Cortex of kidney (tissue), 1 donor: ENCODE measurements at places on chromosomes 2 and 18.

- DNase-seq = no peak
Observed at GRCh38 chr18:63559567-63560491, 17.7 kb downstream of the SERPINB12 start.

- DNase-seq = no peak
Observed at GRCh38 chr2:8684540-8684877, 2.7 kb downstream of the ID2 start.

GRCh38 chr18:79478484-79479115, 82.9 kb downstream of the NFATC1 start:
- no peak for DNase-seq

DNA sequence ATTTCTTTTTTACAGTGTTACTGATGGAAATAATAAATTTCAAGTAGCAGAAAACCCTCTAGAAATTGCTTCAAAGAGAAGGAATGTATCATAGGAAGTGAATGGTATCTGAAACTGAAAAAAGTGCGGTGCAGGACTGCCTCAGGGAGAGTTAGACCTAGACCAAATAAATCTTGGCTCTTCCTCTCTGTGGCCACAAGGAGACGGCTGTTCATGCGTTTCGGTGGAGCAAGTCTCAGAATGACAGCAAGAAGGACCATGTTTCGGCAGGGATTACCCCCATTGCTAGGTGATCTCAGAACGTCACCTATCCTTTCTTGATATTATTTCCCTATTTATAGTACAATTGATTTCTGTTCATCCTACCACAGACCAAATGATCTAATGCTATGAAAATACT, 522.3 kb downstream of the SOX11 start:
- DNase-seq = no peak

- no peak for DNase-seq
Observed at GRCh38 chr2:231357048-231357447, 38.5 kb upstream of the B3GNT7 start.

DNA sequence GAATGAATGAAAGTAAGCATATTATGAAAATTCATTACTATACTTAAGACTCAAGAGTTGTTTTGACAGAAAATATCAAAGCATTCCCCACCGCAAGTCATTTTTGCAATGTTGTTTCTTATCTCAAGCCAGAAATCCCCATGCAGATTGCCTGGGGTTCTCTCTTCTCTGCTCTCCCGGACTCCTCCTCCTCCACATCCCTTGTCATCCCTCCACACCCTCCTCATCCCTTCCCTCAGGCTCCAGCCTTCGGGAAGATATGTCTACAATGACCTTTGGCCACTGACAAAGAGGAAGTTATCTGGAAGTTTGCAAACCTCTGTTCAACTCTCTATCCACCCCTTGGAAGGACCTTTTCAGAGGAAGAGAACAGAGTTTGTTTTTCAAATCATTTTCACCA, 11.9 kb downstream of the TFCP2L1 start:
- DNase-seq = no peak

DNA sequence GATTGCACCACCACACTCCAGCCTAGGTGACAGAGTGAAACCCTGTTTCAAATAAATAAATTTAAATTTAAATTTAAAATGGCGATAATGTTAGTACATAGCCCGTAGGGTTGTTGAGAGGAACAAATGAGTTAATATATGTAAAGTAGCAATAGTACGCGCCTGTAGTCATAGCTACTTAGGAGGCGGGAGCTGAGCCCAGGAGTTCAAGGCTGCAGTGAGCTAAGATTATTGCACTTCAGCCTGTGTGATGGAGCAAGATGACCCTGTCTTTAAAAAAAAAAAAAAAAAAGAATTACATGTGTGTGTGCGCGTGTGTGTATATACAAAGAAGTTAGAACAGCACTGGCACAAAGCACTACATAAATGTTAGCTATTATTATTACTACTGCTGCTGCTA, 117.4 kb upstream of the ARL5A start:
- no peak for DNase-seq

GRCh38 chr2:9206991-9207640, 504 bp downstream of the ASAP2 start:
- DNase-seq = no peak

DNA sequence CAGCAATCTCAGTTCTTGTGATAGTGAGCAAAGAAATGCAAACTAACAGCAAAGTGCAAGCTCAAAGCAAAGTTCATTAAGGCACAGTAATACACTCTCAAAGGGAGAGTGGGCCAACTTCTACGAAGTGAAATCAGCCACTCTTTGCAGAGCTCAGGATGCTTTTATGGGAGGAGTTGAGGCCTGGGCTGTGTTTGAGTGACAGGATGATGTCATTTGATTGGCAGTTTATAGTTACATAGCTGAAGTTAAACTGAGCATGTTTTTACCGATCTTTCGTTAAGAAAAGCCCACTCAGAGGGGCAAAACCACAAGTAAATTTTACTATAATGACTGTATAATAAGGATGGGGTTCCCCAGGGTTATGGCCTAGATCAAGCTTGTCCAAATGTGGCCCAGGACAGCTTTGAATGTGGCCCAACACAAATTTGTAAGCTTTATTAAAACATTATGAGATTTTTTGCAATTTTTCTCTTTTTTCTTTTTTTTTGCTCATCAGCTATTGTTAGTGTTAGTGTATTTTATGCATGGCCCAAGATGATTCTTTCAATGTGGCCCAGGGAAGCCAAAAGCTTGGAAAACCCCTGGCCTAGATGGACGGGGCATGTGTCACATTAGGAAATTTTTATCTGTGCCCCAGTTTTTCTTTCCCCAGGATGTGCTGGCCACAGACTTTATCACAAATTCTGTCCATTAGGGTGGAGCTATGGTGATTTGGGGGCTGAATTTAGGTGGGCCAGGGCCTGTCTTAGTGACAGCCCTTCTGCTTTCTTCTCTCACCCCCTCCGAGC, 8.3 kb upstream of the DNAH7 start:
- DNase-seq = no peak

DNA sequence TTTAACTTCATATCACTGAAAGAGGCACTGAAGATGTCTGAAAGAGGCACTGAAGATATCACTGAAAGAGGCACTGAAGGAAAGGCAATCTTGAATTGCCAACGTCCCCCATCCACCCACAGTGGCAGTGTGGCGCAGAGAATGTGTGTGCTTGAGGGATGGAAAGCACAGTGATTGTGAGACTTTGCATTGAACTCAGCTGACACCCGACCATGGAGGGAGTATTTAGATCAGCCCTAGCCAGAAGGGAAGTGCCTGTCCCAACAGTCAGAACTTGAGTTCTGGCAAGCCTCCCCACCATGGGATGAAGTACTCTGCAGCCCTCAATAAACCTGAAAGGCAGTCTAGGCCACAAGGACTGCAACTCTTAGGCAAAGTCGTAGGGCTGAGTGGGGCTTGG, 33.8 kb downstream of the MAP4K3 start:
- DNase-seq = no peak

DNA sequence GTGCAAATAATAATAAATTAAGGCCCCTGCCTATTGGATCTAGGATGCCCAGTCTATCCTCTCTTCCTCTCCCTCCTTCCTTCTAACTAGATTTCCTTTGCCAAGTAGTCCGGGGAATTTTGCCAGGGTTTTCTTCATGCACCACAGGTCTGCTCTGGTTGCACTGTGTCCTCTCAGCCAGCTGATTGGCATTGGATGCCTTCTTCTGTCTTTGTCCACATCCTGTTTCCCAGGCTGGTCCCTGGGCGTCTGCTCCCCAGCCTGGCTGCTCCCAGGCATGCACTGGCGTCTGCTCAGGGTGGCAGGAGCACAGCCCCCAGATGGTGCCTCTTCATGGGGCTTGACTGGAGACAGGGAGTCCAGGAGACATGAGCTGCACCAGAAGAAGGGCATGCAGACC, 66.4 kb downstream of the GALR1 start:
- no peak for DNase-seq

- DNase-seq = no peak
Observed at GRCh38 chr2:111221701-111222100, 101.0 kb downstream of the BCL2L11 start.

DNA sequence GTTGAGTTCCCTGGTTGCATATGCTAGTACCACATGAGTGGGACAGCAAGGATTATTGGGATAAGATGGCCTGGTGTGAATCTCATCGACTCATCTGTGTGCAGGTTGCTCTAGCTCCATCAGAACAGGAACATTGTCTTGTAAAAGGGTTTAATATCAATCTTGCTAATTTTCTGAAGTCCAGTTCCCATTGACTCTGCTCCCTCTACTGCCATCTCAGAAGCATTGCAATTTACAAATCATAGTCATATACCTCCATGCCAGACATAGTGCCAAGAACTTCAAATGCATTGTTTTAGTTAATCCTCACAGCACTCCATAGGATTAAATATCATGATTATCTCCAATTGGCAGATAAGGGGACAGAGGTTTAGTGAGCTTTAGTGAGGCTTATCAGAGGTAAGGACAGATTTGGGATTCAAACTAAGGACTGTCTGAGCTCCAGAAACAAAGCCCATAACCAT, 4.8 kb upstream of the STAT4 start:
- no peak for DNase-seq

DNA sequence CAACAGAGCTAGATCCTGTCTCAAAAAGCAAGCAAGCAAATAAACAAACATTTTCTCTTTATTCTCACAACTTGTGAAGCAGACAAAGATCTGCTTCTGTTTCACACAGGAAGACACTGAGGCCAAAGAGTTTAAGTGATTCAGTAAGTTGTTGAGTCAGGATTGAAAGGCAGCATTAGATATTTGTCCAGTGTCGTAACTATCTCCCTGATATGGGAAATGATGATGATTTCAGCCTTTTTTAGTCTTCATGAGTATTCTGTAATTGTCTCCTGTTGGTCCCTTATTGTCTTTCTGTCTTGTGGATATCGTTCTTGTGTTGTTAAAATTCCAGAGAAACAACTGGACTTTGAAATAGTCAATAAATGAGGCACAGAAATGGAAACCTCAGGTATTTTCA, 59.6 kb downstream of the GATA6 start:
- DNase-seq = no peak

DNA sequence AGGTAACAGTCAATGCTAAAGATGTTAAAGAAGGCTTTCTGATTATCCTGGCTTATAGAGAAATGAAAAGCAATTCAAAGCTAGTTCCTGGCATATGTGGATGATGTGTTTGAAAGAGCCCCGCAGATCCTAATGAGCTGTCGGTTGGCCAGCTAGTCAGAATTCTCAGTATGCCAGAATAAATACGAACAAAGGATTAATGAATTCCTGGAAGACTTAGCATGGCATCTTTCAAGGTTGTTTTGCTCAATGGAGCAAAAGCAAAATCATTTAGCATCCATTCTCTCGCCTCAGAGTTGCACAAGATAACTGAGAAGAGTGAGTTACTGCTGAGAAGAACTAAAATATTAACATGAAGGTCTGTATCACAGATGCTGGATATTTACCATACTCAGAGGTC, 307.6 kb downstream of the RIT2 start:
- no peak for DNase-seq

DNA sequence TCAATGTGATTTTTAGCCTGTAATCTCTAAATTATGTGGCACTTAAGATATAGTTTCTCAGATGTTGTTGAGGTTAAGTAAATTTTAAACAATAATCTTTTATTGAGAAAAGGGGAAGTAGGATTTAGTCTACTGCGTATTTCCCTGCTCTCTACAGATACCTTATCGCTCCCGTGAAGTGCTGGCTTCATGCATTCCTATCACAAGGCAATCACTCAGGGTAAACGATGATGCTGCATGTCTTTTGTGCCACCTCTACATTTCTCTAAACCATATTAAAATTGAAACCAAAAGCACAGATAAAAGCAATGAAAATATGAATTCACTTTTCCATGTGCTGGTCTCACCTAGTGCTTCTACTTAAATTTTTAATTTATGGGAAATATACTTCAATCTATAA, 14.4 kb upstream of the RPE start:
- no peak for DNase-seq

- DNase-seq = no peak
Observed at GRCh38 chr2:75462206-75462605, 98.5 kb downstream of the EVA1A start.

- DNase-seq = no peak
Observed at GRCh38 chr2:143584936-143585335, 455.7 kb downstream of the ARHGAP15 start.

- no peak for DNase-seq
Observed at GRCh38 chr18:419541-420175, 80.8 kb downstream of the COLEC12 start.

GRCh38 chr2:84881581-84882413, 913 bp upstream of the TRABD2A start:
- DNase-seq = no peak

GRCh38 chr18:75977081-75977480, 518.0 kb downstream of the ZNF516 start:
- DNase-seq = no peak

DNA sequence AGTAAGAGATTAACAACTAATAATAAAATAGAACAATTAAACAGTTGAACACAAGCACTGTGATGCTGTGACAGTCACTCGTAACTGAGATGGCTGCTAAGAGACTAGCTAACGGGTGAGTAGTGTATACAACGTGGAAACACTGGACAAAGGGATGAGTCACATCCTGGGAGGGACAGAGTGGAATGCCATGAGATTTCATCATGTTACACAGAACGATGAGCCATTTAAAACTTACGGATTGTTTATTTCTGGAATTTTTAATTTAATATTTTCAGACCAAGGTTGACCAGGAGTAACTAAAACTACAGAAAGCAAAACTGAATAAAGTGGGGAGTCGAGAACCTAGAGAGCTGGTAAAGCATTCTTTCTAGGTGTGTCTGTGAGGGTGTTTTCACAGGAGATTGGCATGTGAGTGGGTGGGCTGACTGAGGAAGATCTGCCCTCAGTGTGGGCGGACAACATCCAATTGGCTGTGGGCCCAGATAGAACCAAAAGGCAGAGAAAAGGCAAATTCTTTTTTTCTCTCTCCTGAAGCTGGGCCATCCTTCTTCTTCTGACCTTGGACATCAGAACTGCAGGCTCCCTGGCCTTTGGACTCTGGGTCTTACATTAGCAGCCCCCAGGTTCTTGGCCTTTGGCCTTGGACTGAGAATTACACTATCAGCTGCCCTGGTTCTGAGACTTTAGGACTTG, 14.6 kb downstream of the TMSB10 start:
- DNase-seq = no peak

GRCh38 chr18:76402026-76402990, 92.7 kb downstream of the ZNF516 start:
- DNase-seq = no peak

DNA sequence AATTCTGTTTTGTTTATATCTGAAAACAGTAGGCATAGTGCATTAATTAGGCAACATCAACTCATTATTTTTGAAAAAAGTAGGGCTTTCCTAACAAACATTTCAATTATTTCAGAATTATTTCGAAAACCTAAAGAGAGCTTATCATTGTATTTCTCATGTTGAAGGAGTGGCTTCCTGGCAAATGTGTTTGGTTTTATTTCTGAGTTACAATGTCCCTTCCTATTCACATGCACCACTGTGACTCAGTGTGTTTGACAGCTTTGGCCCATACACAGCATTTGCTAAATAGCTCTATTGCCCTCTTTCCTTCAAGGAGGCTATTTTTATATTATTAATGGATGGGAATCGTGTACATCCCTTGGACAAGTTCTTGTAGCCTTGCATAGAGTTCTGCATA, 205.9 kb downstream of the PTGR3 start:
- DNase-seq = no peak

DNA sequence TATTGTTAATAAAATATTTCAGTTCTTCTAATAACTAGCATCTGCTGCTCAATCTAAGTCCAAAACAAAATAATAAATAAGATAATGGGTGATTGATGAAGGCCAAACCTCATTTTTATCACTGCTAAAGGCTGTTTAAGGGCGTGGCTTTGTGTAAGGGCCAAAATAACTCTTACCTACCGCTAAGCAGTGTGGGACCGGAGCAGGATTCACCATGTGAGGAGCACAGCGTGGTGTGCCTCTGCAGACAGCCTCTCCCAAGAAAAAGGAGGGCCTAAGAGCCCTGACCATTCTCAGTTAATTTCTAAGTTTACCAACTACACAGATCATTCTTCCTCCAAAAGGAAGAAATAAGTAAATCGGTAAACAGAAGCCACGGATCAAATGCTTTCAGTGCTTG, 353.7 kb downstream of the ARL6IP6 start:
- no peak for DNase-seq
